Dermis blood vessel endothelial cell (primary cell): ENCODE measurements at places on chromosomes 6 and 20. TPM values are rescaled to one million over a fixed set of nuclear protein-coding genes. Genes with fewer than 3 reads are reported as not detected.

- DNase-seq = no peak
Measured at GRCh38 chr6:138446821-138447220, 42.8 kb downstream of the HEBP2 start.

GRCh38 chr6:161918628-161919205 is 644.9 kb upstream of the AGPAT4 start:
- no peak for DNase-seq

DNA sequence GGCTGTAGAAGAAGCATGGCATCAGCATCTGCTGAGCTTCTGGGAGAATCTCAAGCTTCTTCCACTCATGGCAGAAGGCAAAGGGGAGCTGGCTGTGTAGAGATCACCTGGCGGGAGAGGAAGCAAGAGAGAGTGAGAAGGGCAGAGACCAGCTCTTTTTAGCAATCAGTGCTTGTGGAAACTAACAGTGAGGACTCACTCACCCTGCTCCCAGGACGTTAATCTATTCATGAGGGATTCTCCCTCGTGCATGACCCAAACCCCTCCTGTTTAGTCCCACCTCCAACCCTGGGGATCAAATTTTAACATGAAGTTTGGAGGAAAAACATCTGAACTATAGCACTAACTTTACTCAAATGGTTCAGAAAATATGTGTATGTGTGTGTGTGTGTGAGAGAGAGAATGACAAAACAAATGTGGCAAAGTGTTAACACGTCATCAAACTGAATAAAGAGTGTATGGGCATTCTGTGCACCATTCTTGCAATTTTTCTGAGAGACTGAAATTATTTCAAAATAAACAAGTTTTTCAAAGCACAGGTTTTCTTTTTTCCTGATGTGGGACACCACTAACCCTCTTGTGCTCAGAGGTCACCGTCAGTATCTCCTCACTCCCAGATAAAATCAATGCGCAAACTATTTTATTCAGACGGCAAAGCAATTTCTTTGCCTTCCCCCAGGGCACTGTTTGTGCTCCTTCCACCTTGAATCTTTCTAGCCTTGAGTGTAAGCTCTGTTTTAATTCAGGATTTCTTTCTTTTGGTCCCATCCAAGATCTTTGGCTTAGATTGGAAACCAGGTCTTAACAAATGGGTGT is 23.2 kb upstream of the XRN2 start:
- DNase-seq = no peak

DNA sequence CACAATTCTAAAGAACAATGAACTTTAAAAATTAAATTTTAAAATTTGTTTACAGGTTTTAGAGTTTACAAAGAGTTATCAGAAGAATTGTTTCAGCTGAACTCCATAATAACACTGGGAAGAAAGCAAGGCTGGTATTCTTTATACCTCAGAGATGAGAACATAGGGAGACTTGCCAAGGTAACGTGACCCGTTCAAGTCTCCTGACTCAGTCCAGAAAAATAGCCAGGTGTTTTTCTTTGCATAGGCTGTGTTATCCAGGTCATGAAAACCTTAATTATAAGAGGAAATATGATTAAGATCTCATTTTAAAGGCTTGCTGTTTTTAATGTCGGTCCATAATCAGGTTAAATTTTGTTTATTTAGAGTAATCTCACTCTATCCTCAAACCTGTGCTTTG is 8.5 kb upstream of the C6orf141 start:
- no peak for DNase-seq

The CRISP2 gene
- not detected in 2 replicates for total RNA-seq
